ENCODE measurements at places on chromosomes 12 and 14.

- DNase-seq = no peak
These were observed 91.5 kb downstream of the FBXW8 start for GRCh38 chr12:117002051-117002817.

- DNase-seq = no peak
These were observed 22.3 kb downstream of the B4GALNT3 start for GRCh38 chr12:482061-482460.

DNA sequence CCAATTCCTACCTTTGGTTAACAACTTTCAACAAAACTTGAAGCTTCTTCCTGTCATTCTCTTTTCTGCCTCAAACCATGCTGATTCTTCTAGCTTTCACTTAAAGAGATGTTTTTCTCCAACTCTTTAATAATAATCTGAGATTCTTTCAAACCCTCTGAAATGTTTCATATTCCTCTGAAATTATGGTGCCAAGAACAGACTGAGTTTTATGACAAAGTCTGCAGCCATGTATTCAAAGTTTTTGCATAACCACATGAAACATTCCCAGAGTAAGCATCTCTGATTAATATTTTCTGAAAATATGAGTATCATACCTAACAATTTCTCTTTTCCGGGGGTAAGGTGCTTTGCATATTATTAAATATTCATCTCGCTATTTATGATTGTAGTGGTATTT, 59.1 kb upstream of the DCN start:
- DNase-seq = no peak

- no peak for DNase-seq
These were observed 177.9 kb upstream of the PRICKLE1 start for GRCh38 chr12:42767326-42767954.

DNA sequence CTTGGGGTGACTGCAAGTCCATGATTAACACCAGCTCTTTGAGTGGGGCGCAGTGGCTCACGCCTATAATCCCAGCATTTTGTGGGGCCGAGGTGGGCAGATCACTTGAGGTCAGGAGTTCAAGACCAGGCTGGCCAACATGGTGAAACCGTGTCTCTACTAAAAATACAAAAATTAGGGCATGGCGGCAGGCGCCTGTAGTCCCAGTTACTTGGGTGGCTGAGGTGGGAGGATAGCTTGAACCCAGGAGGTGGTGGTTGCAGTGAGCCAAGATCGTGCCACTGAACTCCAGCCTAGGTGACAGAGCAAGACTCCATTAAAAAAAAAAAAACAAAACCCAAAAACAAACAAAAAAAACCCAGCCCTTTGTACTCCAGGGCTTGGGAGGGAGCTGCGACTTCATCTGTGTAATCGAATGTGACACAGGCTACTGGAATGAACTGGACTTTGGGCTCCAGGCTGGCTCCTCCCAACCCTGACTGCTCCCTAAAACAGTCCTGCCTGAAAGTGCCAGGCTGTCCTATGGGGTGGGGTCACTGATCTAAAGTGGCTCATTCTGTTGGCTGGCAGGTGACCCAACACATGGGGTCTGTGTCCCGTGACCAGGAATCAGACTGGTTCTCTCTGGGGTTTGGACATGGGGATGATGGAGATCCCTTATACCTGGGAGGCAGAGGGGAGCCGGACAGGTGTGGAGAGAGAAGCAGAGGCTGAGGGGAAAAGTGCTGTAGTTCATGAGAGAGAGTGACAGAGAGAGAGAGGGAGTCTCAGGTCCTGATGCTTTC, 9.3 kb upstream of the C12orf43 start:
- no peak for DNase-seq

DNA sequence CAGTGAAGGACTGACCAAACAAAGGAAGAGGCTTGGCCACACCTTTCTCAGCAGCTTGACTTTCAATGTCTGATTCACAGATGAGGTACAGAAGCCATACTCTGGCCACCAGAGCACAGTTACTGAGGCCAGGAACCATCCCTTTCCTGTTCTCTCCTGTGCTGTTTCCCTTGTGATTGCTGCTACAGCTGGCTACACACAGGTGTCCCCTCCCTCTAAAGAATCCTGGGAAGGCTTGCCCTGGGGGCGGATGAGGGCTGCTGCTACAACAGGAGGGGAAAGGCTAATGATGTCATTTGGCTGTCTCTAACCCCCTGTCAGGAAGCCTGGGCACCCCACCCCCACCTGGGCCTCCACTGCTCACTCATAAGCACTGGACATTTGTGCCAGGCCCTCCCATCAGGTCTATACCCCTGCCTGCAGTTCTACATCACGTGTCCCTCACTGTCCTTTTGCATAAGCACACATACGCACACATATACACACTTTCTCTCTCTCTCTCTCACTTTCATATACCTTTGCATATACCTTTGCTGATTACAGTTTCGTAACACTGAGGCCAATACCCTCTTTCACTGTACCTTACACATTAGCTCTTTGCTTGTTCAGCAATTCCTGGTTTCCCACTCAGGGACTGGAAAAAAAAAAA, 41.4 kb downstream of the PRPF40B start:
- DNase-seq = no peak

DNA sequence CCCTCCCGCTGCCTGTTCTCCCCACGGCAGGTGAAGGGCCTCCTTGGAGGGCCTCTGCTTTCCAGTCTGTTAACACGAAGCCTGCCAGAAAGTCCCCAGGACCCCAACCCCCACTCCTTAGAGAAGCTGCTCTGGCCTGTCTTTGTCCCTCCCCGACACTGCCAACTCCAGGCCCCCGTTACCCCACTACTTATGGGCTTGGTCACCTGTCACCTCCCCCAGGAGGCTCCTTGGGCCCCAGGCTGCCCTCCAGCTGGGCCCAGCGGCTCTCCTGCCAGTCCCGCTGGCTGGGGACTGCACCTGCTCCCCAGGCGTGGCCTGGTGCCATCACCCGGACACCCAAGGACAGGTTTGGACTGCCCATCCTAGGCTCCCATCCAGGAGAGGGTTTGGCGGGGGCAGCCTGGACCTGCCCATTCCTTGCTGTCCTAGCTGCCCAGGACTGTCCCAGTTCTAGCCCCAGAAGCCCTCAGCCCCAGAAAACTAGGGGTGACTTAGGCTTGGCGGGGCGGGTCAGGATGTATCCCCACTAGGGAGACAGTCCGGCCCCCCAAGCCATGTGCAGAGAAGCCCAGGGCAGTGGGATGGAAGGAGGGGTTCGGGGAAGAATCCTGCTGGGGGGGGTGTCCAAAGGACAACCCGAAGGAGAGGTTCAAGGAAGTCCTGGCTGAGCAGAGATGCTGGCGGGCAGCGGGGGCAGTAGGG, 155.7 kb upstream of the C14orf180 start:
- no peak for DNase-seq

DNA sequence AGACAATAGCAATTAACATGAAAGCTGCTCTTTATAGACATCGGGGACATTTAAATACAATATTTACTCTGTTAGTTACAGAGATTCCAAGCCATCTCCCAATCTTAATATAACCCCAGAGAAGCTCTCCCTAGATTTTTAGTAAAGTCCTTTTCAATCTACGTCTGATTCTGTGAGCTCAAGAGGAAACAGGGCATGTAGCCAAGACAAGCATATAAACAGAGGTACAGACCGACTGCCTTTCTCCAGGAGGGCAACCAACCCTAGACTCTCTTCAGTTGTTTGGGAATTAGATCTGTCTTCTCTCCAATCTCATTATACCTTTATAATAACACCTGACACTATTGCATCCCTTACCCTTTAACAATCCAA, 57.4 kb downstream of the TMTC1 start:
- DNase-seq = peak; percentile 65

DNA sequence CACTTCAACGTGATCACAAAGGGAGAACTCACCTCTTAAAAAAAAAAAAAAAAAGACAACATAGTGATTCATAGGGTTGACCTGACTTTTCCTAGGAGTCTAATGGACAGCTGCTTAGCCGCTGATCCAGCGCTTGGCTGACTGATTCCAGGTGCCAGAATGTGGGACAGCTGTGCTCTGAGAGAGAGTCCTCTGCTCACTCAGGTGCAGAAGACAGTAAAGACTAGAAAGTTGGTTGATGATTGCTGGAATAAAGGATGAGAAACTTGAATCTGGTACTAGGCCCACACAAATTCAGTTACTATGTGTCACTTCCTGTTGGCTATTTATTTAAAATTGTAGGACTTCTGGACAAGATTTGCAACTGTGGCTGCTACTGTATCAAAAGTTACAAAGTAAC, 229.4 kb downstream of the CHST11 start:
- no peak for DNase-seq

DNA sequence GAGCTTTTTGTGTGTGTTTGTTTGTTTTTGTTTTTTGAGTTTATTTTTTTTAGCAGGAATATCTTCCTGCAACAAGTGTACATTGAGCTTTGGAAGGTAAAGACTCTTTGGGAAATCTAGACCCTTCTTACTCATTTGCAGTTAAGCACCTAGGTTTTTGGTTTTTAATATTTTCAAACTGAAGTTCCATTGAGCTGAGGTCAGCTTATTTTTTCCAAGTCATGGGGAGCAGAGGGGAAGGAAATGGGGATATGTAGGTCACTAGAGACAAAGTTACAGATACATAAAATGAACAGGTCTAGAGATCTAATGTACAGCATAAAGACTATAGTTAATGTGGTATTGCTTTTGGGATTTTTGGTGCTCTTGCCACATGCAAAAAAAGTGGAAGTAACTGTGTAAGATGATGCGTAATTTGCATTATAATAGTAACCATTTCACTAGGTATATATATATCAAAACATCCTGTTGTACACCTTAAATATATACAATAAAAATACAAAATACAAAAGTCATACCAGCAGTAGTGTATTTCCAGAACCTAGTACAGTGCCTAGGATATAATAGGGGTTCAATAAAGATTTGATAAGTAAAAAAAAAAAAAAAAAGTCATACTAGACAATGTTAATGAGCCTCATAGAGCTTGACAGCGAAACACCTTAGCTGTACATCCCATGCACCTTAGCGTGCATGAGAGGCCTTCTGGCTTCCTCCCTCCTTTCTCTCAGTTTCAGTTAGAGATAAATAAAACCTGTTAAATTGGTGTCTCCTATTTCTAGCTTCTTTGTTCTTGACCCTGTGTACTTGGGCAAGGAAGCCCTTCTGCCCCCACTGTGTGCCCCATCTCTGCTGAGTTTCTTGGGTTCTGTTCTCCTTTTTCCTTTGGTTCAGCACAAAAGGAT, 22.7 kb downstream of the CGRRF1 start:
- no peak for DNase-seq

GRCh38 chr14:35296545-35296944, 4.4 kb downstream of the PSMA6 start:
- no peak for DNase-seq
